ENCODE measurements at places on chromosomes 4 and X.

GRCh38 chr4:72302981-72303704 is 265.9 kb downstream of the ADAMTS3 start:
- peak; percentile 28 for DNase-seq

- DNase-seq: no peak
Observed at GRCh38 chr4:151231915-151232595, 44.9 kb upstream of the PRSS48 start.

DNA sequence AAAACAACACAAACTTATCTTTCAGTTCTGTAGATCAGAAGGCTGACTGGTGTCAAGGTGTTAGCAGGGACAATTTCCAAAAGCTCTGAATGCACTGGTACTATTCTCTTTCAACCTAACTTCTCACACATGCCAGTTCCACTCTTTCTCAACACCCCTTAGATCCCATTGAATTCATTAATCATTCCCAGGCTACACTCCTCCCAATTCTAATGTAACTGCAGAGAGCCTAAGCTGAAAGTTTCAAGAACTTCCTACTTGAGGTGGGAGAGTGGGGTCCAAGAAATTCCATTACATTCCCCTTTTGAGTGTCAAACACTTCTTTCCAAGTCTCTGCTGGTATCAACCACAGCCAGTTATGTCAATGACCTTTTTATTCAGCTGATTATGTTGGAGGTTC is 142.0 kb downstream of the ADAMTS3 start:
- DNase-seq: no peak

DNA sequence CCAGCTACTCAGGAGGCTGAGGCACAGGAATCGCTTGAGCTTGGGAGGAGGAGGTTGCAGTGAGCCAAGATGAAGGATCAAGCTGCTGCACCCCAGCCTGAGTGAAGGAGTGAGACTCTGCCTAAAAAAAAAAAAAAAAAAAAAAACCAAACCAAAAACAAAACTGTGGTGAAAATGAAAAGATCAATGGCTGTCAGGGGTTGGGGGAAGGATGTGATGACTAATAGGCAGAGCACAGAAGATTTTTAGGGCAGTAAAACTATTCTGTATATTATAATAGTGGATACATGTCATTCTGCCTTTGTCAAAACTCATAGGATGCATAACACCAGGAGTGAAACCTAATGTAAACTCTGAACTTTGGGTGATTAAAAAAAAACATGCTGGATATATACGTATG is 69.9 kb upstream of the ELOVL6 start:
- DNase-seq: no peak

GRCh38 chr4:165355900-165356300 is 22.9 kb upstream of the CPE start:
- no peak for DNase-seq

GRCh38 chrX:151396042-151396824 is 773 bp upstream of the VMA21 start:
- DNase-seq: peak; percentile 33

DNA sequence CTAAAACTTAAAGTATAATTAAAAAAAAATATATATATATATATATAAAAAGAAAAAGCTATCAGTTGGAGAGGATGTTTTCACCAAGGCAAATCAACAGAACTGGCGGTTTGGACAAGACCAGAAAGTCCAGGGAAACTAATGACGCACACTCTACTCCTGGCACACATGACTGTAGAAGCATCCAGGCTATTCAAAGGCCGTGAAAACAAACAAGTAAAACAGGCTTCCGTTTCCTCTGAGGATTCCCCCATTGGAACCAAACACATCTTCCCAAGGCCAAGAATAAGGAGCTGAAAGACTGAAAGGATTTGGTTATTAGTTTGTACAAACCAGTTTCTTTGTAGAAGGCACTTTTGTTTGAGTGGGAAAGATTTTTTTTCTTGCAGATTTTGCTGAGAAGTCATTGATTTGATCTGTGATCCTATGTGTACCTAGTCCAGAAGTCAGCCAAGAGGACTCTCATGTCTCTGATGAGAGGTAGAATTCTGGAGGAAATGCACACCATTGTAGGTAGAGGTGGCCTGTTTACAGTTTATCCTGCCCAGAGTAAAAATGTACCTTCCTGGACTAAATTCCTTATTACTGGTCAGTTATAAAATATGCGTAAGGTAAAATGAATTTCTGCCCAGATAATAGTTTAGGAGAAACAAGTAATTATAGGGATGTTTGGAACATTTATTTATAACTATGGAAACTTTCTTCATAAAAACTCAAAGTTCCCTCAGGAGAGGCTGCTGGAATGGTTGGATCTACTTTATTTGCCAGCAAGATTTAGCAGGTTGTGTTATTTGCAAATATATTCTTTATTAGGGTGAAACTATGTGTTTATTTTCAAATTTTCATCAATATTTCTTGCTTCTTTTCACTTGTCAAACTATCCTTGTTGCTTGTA is 66.5 kb downstream of the DMP1 start:
- no peak for DNase-seq

GRCh38 chrX:10015723-10016518 is 48.8 kb downstream of the CLDN34 start:
- DNase-seq: peak; percentile 43

- no peak for DNase-seq
Observed at GRCh38 chr4:78558410-78558809, 6.8 kb downstream of the ANXA3 start.

DNA sequence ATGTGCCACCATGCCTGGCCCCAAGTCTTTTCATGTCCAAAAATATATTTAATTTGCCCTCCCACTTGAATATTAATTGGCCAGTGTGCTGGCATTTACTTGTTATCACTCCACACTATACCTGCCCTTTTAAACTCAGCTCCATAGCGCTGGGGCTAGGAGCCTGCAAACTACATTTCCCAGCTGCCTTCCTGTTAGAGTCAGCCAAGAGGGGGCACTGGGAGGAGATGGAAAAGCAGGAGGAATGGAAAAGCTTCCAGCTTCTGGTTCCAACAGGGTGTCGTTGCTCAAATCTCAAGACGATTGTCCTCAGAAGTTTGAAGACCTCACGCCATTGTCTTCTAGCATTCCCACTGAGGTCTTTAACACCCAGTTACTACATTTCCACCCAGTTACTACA is 315.5 kb downstream of the BCOR start:
- no peak for DNase-seq

DNA sequence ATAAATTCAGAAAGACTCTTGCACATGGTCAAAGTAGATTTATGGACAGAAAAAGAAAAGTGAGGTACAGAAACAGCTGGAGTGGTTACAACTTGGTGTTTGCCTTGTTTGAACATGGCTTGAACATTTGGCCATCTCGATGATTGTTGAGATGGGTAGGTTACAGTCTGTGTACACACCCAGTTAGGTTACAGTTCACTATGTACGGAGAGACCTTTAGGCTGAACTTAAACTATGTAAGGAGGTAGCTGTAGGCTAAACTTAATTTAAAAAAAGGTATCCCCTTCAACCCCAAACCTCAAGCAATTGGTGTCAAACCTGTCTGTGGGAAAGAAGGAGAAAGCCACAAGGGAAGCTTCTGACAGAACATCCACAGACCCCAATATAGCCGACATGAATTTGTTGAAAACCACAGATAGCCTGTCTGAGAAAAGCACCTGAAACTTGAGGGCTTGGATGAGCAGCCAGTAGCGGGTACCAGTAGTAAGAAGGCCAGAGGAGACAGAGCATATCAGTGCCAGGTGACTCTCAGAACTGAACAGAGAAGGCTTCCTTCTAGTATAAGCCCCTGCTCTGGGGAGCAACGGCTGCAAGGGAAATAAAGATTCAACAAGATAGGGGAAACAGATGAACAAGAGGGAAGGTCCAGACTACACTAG is 247.9 kb upstream of the GALNTL6 start:
- DNase-seq: no peak

DNA sequence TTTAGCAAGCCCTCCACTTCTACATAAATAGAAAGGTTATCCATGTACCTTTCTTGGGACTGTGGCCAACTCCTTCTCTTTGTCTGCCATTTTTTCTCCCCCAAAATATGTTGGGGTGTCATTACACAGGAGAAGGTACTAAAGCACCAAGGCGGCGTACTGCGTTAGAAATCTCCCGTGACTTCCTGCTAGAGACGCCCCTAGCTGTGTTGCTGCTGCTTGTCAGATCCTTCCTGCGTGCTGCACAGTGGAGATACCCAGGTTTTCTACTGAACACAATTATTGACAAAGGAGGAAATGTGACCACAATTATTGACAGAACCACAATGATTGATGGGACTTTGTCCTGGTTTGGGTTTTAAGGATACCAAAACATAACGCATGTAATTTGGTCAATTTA is 97.7 kb downstream of the EFHC2 start:
- no peak for DNase-seq
